ENCODE measurements at places on chromosomes 4 and X. TPM values are rescaled to one million over a fixed set of nuclear protein-coding genes. Genes with fewer than 3 reads are reported as not detected.

The GAGE13 gene
- not detected for total RNA-seq

The FAT4 gene
- 6.1 TPM for total RNA-seq

The CHIC1 gene
- total RNA-seq = 18.3 TPM

The PFKFB1 gene
- total RNA-seq = not detected

The F11 gene
- 2.1 TPM for total RNA-seq

The PABPC5 gene
- 3.1 TPM for total RNA-seq

The SATL1 gene
- total RNA-seq = 0.14 TPM

The ADAMTS3 gene
- 3.7 TPM for total RNA-seq

The TRIM61 gene
- total RNA-seq = 0.38 TPM

The HAUS7 gene
- total RNA-seq = 48.8 TPM

The CCDC110 gene
- total RNA-seq = 5.4 TPM

The CD40LG gene
- total RNA-seq = not detected

GRCh38 chr4:138981930-138982390 is 33.6 kb upstream of the NOCT start:
- no peaks in the 10 kb centered on the region for H3K27me3 ChIP-seq
- no peak overlapping the region for H3K4me3 ChIP-seq
- H3K36me3 ChIP-seq = no peaks in the 10 kb centered on the region
- no peak overlapping the region for H3K27ac ChIP-seq

DNA sequence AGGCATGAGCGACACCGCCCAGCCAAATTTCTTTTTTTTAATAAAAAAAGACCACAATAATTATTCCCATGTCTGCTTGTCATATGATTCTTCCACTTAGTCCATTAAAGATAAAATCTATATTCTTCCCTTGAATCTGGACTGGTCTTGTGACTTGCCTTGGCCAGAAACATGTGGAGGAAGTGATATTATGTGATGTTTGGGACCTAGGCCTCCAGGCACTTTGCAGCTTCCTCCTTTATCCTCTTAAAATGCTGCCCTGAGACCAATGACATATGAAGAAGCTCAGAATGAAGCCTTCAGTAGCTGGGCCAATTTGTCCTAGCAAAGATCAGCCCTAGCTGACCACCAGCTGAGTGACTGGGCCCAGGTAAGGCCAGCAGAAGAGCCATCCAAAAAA is 250.0 kb downstream of the INPP4B start:
- no peak for DNase-seq
- no peaks in the 10 kb centered on the region for H3K4me1 ChIP-seq
- no peaks in the 10 kb centered on the region for H3K27me3 ChIP-seq
- H3K27ac ChIP-seq = no peak overlapping the region

DNA sequence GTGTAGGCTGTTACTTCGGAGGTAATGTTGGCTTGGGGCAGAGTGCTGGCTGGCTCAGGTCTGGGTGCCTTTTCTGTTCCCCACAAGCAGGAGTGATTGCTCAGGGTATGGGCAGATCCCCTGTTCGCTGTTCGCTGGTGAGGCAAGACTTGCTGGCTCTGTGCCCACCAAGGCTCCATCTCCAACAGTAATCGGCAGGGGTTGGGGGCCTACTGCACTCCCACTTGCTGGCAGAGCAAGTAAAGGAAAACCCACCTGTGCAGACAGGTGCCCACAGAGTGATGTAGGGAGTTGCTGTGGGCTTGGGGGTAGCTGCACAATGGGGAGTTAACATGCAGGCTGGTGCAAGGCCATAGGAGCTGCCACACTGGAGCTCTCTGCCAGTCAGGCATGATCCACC is 8.0 kb upstream of the TMSB15C start:
- no peak overlapping the region for H3K27ac ChIP-seq
- H3K27me3 ChIP-seq = no peaks in the 10 kb centered on the region
- DNase-seq = no peak
- H3K4me3 ChIP-seq = no peak overlapping the region

- peak; percentile 21 for DNase-seq
- H3K4me3 ChIP-seq = no peak overlapping the region
- H3K27me3 ChIP-seq = no peaks in the 10 kb centered on the region
- peaks cover 6% of the 10 kb centered on the region for H3K4me1 ChIP-seq
Measured at GRCh38 chr4:151687021-151687640, 73.7 kb downstream of the GATB start.

GRCh38 chrX:10859353-10859752 is 239.0 kb upstream of the MID1 start:
- no peaks in the 10 kb centered on the region for H3K27me3 ChIP-seq
- no peaks in the 10 kb centered on the region for H3K36me3 ChIP-seq
- no peaks in the 10 kb centered on the region for H3K4me1 ChIP-seq
- H3K27ac ChIP-seq = no peak overlapping the region
- DNase-seq = no peak
- no peak overlapping the region for H3K4me3 ChIP-seq

DNA sequence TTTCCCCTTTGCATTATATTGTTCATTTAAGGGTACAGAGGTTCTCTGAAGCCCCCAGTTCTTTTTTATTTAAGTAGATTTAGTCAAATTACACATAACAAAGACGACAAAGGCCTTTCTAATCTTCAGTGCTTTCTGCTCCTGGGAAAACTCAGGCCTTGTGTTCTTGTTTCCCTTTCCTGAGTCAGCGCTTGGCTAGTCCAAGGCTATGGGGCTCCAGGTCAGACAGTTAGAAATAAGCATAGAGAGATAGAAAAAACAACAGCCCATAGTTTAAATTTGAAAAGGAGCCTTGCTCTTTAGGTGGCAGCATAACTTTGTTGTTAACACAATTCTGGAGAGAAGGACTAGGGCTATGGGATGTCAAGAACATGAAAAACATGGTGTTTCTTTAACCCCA is 97.3 kb downstream of the PPP1R2C start:
- H3K27me3 ChIP-seq = no peaks in the 10 kb centered on the region
- peak overlapping the region; percentile 90 for H3K27ac ChIP-seq
- H3K4me1 ChIP-seq = peaks cover 23% of the 10 kb centered on the region
- H3K4me3 ChIP-seq = no peak overlapping the region
- DNase-seq = peak; percentile 39

GRCh38 chr4:95023110-95023509 is 265.4 kb downstream of the BMPR1B start:
- no peaks in the 10 kb centered on the region for H3K27me3 ChIP-seq
- H3K27ac ChIP-seq = no peak overlapping the region
- H3K4me3 ChIP-seq = no peak overlapping the region
- no peak for DNase-seq
- peaks cover 6% of the 10 kb centered on the region for H3K4me1 ChIP-seq

GRCh38 chrX:119677654-119677981 is 15.3 kb downstream of the SEPTIN6 start:
- no peak for DNase-seq
- peaks cover 7% of the 10 kb centered on the region for H3K4me1 ChIP-seq
- H3K4me3 ChIP-seq = no peak overlapping the region

- H3K36me3 ChIP-seq = no peaks in the 10 kb centered on the region
- no peak overlapping the region for H3K27ac ChIP-seq
- no peak for DNase-seq
- H3K27me3 ChIP-seq = no peaks in the 10 kb centered on the region
- H3K4me1 ChIP-seq = no peaks in the 10 kb centered on the region
Measured at GRCh38 chr4:122814426-122814825, 12.2 kb upstream of the FGF2 start.

GRCh38 chrX:39112143-39112542 is 310.9 kb downstream of the MID1IP1 start:
- no peaks in the 10 kb centered on the region for H3K36me3 ChIP-seq
- H3K4me3 ChIP-seq = no peak overlapping the region
- DNase-seq = no peak

GRCh38 chr4:56466910-56467283 is 520 bp upstream of the SRP72 start:
- peak overlapping the region; percentile 87 for H3K27ac ChIP-seq
- H3K4me1 ChIP-seq = peaks cover 17% of the 10 kb centered on the region
- peak; percentile 10 for DNase-seq
- no peaks in the 10 kb centered on the region for H3K27me3 ChIP-seq

- no peak overlapping the region for H3K27ac ChIP-seq
- peaks cover 11% of the 10 kb centered on the region for H3K4me1 ChIP-seq
- H3K27me3 ChIP-seq = no peaks in the 10 kb centered on the region
- no peaks in the 10 kb centered on the region for H3K36me3 ChIP-seq
- no peak overlapping the region for H3K4me3 ChIP-seq
Measured at GRCh38 chr4:121278811-121279368, 101.9 kb downstream of the QRFPR start.

- H3K4me1 ChIP-seq = no peaks in the 10 kb centered on the region
- peak; percentile 82 for DNase-seq
- no peaks in the 10 kb centered on the region for H3K27me3 ChIP-seq
- no peak overlapping the region for H3K4me3 ChIP-seq
- H3K36me3 ChIP-seq = no peaks in the 10 kb centered on the region
- no peak overlapping the region for H3K27ac ChIP-seq
Measured at GRCh38 chr4:83771113-83771705, 235.3 kb downstream of the GPAT3 start.

DNA sequence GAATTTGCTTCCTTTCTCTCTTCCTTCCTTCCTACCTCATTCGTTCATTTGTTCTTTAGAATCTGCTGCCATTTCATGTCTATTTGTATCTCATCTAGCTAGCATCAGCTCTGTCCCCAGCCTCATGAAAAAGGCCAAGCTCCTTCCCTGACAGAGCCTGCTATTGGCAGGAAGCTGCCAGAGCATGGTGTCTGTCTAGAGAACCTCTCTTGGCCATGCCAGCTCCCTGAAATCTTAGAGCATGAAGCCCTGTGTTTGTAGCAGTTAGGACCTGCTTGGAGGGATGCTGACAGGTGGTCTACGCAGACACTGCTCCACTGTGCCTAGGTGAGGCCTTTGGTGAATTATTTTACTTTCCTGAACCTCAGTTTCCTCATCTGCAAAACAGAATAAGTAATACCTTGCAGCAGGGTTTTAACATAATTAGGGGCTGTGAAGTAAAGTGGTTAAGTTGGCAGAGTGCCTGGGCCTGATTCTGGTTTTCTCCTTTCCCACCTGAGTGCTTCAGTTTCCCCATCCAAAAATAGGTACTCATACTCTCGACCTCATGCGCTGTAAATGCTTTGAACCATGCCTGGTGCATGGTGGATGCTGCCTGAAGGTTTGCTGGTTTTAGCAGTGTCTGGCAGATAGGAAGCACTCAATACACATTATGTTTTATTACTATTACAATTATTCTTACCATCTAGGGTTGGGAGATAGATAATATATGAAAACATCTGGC is 4.7 kb downstream of the PTTG2 start:
- no peaks in the 10 kb centered on the region for H3K27me3 ChIP-seq
- H3K36me3 ChIP-seq = no peaks in the 10 kb centered on the region
- H3K27ac ChIP-seq = no peak overlapping the region
- no peak for DNase-seq
- H3K4me1 ChIP-seq = no peaks in the 10 kb centered on the region

DNA sequence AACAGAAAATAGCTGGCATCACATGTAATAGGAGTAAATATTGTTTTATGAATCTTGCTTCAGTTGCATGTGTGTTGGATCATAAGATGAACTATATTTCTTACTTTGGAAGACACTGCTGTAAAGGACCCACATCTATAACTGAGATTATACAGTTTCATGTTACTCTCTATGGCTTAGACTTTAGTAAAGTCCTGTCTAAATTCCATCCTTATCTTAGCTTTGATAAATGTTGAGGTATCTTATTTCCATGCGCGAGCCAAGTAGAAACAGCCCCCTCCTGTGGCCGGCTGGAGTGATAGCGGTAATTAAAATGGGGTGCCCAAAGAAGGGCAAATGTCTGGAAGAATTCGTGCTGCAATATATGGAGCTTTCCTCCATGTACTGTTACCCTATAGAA is 43.0 kb downstream of the CCDC158 start:
- no peak overlapping the region for H3K4me3 ChIP-seq
- no peaks in the 10 kb centered on the region for H3K36me3 ChIP-seq
- peaks cover 16% of the 10 kb centered on the region for H3K4me1 ChIP-seq
- no peak overlapping the region for H3K27ac ChIP-seq
- H3K27me3 ChIP-seq = no peaks in the 10 kb centered on the region

All from GM23338 (cell line).